ENCODE measurements at places on chromosomes 3 and 15. TPM values are rescaled to one million over a fixed set of nuclear protein-coding genes. Genes with fewer than 3 reads are reported as not detected.

The GCNT3 gene
- 206 TPM for total RNA-seq

The MSL2 gene
- 23.2 TPM for total RNA-seq

The PCOLCE2 gene
- total RNA-seq, result 5.2 TPM

The ATXN7 gene
- 45.4 TPM for total RNA-seq

The SI gene
- total RNA-seq, result 1.6 TPM

The LRRIQ4 gene
- not detected for total RNA-seq

Measured in transverse colon (tissue), 4 donors.